ENCODE measurements at places on chromosomes 2 and 18.

GRCh38 chr2:63818271-63818670, 23.4 kb upstream of the UGP2 start:
- no peak for DNase-seq

- DNase-seq: no peak
Measured at GRCh38 chr2:232571026-232571474, 20.6 kb downstream of the EIF4E2 start.

DNA sequence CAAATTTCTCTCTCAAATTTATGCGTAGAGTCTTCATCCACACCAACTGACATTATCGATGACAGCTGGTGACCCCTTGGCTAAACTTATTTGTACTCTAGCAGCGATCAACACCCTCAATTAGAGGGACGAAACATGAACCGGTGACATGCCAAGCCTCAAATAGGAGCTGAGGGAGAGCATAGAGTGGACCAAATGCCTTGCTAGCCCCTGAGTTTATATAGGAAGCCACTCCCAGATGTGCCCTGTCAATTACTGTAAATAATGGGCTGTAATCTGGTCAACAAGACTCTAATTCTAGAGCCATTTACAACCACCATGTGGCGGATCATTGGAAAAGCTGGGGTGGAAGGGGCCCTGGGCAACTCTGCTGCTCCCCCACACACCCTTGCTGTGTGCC, 47.6 kb upstream of the FHL2 start:
- DNase-seq: no peak

DNA sequence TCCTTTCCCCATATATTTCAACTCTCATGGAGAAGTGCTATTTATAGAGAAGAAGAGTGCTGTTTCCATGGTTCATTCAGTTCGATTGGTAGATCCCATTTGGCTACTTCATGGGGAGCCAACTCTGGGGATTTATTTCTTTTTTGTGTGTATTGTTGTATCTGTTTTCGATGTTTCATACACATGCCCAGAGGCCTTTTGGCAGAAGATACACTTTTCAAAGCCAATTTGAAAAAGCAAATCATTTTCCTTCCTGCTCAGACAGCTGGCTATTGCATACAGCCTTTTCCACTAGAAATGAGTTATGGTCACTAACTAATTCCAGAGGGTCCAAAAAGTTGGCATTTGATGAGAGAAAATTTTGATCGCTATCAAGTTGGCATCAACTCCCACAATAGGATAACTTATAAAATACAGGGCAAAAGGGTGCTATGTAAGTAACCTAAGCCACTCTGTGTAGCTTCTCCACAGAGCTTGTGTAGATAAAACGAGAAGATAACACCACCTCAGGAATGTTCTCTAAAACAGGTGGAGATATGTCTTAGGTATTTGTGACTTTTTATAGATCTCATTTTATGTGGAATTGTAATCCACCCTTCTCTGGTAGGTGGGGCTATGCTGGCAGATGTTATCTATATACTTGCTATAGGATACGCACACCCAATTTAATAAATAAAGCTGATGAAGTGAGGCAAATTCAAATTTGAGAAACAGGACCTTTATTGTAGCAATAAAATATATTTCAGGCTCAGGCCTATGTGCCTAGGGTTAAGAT, 798.5 kb downstream of the SATB2 start:
- DNase-seq: no peak

- no peak for DNase-seq
Measured at GRCh38 chr2:3487432-3487831, 31.9 kb downstream of the ADI1 start.

DNA sequence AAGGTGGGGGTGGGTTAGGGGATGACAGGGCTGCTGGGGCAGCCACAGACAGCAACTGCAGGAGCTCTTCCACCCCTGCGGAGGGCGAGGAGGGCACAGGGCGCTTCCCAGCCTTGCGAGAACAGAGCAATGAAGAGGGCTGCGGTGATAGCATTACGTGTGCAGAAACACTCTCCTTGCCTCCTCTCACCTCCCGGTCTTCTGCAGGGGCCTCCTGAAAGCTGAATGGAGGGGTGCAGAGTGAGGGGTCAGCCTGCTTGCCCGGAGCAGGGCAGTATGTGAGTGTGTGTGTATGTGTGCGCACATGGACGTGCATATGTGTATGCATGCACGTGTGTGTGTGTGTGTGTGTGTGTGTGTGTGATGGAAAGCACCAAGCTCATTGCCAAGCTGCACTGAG, 29.5 kb upstream of the IL1R2 start:
- no peak for DNase-seq

- peak; percentile 71 for DNase-seq
Measured at GRCh38 chr2:68741238-68741637, 6.6 kb downstream of the ARHGAP25 start.

DNA sequence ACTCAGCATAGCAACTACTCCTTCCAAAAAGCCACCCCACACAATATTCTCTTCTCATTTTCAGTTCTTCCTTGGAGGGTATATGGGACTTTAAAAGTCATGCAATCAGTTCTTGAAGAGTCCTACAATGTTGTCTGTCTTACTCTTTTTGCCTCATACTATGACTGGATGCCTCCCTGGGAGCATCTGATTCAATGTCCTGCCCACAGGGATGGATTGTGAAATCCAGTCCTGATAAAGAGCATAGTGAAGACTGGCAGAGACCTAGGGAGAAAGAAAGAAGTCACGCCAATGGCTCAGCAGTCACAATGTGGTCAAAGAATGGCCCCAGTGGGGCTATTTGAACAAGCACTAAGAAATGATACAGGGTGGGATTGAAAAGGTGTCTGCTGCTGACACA, 155.1 kb upstream of the SERPINE2 start:
- DNase-seq: no peak

GRCh38 chr2:232291343-232291742, 87.2 kb upstream of the ALPP start:
- DNase-seq: no peak

DNA sequence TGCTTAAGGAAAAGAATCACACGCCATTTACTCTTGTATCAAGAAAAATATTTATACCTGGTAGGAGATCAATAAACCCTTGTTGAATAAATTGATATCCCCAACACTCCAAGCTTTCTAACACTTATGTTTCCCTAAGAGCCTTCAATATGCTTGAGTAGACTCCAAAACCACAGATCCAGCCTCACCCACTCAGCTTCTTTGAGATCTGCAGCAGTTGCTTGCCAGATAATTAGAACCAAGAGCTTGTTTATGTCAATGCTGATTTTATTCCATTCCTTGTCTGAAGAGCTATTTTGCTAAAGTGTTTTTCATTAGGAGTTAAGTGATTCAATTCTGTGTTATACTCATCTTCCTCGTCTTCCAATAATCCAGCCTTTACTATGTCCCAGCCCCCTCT, 26.3 kb upstream of the CRIM1 start:
- no peak for DNase-seq

DNA sequence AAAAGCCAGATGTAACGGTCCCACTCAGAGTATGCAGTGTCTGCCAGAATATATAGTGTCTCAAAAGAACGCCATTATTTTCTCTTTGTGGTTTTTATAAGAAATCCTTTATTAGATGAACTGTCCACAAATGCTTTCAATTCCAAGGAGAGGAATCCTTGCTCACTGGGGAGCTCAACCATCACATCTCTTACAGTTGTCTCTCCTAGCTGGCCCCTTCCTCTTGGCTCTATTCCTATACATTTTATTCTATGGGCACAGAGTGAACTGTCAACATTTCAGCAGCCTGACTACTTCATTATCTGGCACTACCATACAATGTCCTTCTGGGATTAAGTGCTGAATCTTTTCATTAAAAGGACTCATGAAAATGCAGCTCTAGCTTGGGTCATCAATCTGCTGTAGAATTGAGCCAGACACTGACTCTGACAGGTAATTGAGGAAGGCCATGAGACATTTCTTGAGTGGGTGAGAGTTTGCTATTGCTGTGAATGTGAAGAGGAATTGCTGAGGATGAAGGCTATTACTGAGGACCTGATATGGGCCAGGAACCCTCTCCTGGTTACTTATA, 96.5 kb upstream of the THOC1 start:
- no peak for DNase-seq

GRCh38 chr2:240149943-240150784, 9.7 kb upstream of the OTOS start:
- peak; percentile 42 for DNase-seq

DNA sequence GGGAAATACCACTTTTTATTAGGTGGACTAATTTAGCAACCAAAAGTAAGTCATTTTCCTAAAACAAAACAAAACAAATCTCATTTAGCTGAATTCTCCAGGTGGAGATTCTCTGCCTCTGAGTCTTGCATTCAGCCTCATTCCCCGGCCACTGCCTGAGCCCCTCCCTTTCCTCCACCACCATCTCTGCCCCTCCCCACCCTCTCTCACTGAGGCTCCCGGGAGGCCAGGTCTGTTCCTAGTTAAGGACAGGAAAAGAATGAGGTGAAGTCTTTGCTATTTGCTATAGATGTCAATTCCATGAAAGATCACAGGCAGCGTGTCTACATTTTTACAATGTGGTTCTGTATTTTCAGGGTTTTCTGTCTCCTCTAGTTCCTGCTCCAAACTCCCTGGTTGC, 83.0 kb upstream of the SOX11 start:
- DNase-seq: no peak

GRCh38 chr2:17386771-17387170, 131.5 kb downstream of the RAD51AP2 start:
- DNase-seq: no peak

DNA sequence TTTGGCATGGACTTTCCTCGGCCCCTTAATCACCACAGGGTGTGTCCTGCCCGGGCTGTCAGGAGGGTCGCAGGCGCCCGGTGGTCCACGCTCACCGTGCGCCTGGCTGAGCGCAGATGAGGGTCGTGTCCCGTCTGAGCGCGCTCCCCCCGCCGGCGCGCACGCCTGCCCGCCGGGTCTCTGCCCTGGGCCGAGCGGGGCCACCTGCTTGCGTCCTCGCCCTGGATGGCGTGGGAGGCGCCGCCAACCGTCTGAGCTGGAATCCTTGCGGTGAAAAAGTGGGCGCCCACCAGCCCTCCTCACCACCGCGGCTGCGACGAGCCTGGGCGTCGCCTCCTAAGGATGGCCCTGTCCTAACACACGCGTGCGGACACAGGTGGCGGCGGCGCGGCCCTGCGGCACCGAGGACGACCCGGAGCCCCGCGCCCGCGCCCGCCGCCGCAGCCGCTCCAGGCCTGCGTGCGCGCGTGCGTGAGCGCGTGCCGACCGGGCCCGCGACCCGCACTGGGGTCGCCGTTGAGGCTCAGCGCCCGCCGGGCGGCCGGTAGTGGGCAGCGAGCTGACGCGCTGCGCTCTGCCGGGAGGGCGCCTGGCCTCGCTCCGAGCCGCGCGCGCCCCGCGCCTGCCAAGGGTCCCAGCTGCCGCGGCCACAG, 126.6 kb downstream of the ARHGEF4 start:
- DNase-seq: no peak

DNA sequence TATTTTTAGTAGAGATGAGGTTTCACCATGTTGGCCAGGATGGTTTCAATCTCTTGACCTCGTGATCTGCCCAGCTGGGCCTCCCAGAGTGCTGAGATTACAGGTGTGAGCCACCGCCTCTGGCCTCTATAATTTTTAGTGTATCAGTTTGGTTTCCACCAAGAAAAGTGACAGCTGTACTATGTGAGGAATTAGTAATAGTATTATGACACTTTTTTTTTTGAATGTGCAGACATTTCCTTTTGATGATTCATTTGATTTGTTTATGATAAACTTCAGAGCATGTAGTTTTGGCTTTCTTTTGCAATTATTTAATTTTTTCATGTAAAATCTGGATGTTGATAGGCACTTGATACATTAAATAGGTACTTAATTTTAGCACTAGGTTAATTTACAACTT, 61.5 kb downstream of the PTPN4 start:
- DNase-seq: no peak

DNA sequence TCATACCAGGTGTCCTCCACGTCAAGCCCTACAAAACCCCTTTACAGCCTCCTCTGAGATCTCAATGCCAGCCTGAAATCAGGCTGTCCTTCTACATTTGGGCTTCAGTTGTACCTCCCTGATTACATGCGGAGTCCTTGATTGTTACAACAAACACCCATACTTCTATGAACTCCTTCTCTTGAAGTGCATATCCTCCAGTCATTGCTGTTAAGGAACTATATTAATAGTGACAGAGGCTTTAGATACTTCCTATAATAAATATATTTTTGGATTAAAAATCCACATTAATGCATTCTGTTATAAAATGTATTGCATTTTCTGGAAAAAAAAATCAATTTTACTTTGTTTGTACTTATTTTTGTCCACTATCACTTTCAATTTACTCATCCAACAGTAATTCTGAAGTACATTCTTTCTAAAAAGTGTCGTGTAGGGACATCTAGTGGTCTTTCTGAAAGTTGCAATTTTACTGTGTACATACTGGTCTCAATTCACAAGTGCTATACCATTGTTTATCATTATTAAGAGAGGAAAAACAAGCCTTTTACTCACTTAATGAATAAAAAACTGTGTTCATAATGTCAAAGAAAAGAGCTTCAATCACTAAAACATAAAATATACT, 316.4 kb downstream of the DSEL start:
- peak; percentile 48 for DNase-seq

Data from suppressor macrophage treated with lipopolysaccharide for 1 hour (primary cell).